K562 (cell line): ENCODE measurements at places on chromosomes 11 and 22.
A peak's percentile ranks its signal among the peaks of the same experiment; 100 is the strongest.

GRCh38 chr11:11620173-11620920 is 1.5 kb downstream of the GALNT18 start:
- no peak for DNase-seq

GRCh38 chr11:120805960-120806555 is 217.8 kb upstream of the TBCEL start:
- no peak for DNase-seq

DNA sequence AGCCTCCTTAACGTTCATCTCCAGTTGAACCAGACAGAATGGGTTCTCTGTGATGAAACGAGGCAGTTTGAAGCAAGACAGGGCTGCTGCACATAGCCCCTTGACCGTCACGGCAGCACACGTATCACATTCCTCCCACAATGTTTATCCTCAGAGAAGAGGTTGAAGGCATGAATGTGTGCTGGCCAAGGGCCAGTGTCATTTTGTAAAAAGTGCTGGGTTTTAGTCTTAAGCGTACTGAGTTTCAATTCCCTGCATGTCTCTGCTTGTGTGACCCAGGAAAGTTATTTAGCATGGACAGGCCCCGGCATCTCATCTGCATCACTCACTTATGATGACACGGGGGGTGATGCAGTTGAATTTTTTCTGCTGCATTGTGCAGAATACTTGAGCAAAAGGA is 31.6 kb downstream of the TTC12 start:
- no peak for DNase-seq

DNA sequence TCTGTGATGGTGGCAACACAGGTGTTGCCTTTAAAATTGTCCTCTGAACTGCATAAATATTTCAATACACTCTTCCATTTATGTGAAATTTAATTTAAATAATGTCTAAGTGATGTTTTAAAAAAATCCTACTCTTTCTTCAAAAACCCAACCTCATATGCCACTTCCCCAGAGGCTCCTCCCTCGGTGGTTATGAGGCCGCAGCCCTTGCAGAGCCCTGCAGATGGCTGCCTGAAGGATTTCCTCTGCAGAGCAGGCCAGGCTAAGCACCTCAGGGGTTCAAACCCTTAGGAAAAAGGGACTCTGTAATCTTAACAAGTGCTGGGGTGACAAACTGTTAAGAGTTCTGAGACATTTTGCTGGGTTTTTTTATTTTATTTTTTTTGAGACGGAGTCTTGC is 25.2 kb downstream of the MORC2 start:
- DNase-seq: no peak

- DNase-seq: no peak
Observed at GRCh38 chr11:102476812-102477211, 24.2 kb upstream of the TMEM123 start.

GRCh38 chr11:116285026-116285425 is 487.8 kb downstream of the BUD13 start:
- no peak for DNase-seq

GRCh38 chr11:72777755-72778278 is 16.0 kb downstream of the STARD10 start:
- no peak for DNase-seq

- DNase-seq: peak; percentile 32
Observed at GRCh38 chr22:39478441-39478850, 21.6 kb downstream of the MGAT3 start.

DNA sequence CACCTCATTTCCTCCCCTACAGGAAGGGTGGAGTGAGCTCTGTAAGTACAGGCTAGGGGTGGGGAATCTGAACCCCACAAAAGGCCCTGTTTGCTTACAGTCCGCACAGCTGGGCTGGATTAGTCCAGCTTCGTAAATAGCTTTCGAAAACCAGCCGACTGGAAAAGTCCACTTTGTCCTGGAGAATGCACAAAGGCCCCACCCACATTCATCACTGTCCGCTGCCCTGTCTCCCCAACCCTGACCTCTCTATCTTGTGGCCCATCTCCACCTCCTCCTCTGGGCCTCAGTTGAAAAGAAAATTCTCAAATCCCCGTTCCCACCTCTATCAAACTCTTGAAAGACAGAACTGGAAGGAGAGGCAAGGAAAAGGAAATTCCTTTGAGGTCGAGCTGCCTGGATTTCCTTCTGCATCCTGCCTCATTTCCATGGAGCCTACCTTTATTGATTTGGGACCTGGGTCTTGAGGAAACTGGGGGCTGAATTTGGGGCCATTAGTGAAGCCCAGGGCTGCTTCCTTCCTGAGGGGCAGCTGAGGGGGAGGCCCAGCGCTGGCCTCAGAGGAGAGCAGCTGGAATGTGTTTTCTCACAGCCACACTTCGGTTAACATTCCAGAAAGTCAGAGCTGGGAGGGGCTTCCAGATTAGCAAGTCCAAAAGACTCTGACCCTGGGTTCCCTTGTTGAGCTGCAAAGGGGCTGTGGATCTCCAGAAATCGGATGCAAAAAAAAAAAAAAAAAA is 147.6 kb downstream of the FBXO7 start:
- DNase-seq: no peak

GRCh38 chr22:38416621-38417251 is 38.3 kb downstream of the KCNJ4 start:
- DNase-seq: no peak

DNA sequence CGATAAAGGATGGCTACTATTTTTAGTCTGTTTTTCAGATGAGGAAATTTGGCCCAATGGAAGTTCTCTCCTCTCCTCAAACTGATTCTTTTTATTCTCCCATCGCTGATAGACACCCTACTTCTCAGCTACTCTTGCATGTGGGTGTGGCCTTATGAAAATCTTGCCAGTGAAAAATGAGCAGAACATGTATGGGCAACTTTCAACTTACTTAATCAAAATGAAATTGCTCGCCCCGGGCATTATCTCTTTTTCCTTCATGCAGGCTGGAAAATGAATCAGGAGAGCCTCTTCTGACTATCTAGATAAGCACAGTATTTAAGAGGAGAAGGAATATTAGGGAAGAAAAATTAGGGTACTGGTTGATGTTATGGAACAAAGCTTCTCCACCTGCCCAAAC is 2354.7 kb upstream of the RAG2 start:
- DNase-seq: no peak

GRCh38 chr11:129012880-129013279 is 70.2 kb upstream of the TP53AIP1 start:
- no peak for DNase-seq

GRCh38 chr11:108322666-108323065 is 99.8 kb downstream of the ATM start:
- DNase-seq: no peak

GRCh38 chr11:93396316-93396715 is 65.8 kb downstream of the DEUP1 start:
- DNase-seq: no peak

DNA sequence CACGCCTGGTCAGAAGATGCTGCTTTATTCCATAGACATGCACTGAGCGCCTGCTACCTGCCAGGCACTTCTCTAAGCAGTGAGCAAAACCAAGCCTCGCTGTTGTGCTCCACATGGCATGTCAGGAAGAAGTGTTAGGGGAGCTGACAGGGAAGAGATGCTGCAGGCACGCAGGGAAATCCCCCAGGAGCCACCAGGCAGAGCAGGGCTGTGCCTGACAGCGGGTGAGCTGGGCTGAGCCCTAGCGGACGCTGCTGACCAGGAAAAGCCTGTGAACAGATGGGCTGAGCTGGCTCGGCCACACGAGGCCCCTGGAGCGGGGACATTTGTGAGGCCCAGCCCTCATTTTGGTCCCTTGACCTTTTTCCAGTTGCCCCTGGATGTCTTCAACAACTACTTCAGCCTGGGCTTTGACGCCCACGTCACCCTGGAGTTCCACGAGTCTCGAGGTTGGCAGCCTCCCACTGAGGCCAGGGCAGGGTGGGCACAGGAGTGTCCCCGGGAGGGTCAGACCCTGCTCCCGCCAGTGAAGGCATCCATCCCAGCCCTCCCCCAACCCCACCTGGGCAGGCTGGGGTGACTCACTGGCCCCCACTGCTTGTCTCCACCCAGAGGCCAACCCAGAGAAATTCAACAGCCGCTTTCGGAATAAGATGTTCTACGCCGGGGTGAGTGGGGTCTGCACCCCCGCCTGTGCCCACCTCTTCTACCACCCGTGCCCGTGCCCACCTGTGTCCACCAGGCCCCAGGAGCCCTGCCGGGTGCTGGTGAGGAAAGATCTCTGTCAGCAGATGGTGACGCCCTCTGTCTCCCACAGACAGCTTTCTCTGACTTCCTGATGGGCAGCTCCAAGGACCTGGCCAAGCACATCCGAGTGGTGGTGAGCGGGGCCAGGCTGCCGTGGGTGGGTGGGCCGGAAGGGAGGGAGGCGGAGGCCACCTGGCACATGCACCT is 7.4 kb upstream of the MDK start:
- DNase-seq: no peak

- DNase-seq: no peak
Observed at GRCh38 chr11:70135625-70136059, 57.5 kb downstream of the ANO1 start.

DNA sequence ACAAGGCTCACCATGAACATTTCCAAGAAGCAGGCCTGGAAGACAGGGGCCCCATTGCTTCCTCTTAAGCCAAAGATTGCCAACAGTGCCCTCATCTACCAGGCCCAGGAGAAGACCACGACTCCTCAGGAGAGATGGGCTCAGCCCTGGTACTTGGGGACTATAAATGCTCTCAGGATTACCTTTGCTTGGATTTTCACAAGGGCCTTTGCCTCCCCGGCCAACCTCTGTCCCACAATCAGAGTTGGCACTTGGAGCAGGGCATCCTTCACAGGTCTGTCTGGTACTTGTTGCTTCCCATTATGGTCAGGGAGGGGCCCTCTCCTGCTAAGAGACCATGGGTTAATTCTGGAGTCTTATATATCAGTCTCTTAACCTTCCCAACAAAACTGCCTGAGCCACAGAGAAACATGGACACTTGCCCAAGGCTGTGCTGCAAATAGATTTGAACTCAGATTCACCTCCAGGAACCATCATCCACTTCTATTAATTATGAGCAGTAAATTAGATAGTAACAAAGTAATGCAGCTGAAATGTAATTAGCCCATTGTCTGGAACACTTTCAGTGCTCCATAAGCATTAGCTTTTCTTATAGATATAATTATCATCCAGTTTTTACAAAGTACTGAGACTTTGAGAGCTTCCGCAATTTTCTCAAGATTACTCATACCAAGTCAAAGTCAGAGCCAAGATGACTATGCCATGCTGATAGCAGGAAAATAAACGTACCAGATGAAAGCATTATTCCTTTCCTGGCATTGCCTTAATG is 33.5 kb downstream of the POU2AF3 start:
- no peak for DNase-seq

- DNase-seq: no peak
Observed at GRCh38 chr11:64391839-64392238, 32.9 kb downstream of the RPS6KA4 start.

GRCh38 chr11:74434528-74434927 is 32.8 kb downstream of the KCNE3 start:
- DNase-seq: no peak

DNA sequence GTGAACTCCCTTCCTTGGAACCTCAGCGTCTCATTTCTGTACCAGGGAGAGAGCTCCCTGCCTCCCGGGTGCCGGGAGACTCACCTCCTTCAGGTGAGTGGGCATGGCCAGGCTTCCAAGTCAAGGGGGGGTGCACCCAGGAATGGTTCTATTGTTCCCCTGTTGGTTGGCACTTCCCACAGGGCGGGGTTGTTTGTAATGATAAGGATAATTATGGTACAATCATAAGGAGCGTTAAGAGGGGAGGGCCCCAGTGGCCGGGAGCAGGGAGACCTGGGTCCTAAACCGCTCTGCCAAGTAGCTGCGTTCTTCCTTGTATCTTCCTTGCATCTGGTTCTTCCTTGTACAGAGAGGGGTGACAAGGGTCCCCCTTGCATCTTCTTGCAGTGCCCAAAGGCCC is 79.1 kb downstream of the LRRC32 start:
- no peak for DNase-seq

DNA sequence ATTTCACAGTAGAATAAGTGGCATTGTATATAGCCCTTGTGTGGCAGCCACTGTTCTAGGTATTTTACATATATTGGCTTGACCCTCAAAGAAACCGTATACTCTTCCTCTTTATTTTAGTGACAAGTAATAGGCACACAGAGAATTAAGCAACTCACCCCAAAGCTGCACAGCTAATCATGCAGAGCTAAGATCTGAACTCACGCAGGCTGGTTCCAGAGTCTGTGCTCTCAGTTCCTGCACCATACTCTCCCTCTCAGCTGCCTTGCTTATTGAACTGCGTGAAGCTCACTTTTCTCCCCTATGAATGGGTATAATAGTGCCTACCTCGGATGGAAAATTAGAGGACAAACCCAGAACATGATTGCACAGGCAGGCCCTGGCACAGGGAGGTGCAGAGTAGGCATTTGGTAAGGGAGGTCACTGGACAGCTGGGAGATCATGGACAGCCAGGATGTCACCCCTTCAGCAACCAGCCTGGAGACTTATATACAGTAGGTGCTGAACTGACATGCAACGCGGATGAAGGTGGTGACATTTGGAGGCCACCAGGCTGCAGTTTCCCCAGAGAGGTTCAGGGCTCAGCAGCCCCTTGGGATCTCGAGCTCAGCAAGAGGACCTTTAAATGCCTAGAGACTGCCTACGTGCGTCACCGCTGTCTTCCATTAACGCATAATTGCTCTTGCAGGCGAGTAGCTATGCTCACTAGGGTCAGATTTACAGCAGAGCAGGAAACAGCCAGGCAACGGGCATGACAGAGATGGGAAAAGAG is 78.4 kb upstream of the TP53I11 start:
- no peak for DNase-seq

- DNase-seq: no peak
Observed at GRCh38 chr11:18704698-18705097, 6.1 kb downstream of the TMEM86A start.

DNA sequence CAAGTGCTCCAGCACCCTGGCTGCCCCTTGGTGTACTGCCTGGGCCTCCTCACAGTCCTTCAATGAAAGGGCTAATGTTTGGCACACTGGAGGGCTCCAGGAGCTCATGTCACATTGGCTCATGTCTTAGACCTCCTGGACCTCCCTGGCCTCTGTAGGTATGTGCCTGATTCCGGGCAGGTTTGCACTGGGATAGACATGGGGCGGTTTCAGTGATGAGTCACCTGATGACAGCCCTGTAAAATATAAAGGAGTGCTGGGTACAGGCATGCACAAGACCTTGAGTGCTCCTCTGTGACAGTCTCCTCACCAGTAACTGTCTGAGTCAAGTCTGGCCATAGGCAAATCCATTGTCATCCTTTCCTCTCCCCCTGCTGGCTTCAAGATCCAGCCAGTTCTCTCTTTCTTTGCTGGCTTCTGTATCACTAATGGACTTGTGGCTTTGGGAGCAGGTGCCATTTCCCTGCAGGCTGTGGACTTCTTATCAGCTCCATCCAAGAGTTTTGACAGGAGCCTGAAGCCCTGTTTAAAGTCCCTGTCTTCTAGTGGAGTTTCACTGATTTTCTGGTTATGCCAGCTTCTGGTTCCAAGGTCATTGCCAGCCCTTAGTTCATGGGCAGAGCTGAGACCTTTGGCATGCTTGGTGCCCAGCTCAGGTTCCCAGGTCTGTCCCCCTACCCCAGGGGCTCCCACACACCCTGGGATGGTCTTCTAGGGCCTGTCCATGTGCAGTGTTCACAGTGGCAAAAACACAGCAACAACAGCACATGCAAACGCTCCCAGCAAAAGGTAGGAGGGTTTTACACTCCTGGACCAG is 22.7 kb upstream of the P2RY2 start:
- no peak for DNase-seq

- DNase-seq: peak; percentile 13
Observed at GRCh38 chr11:105960252-105961245, 61.5 kb downstream of the MSANTD4 start.

GRCh38 chr11:109898592-109898991 is 194.6 kb upstream of the ZC3H12C start:
- no peak for DNase-seq

- no peak for DNase-seq
Observed at GRCh38 chr11:93526346-93526633, 16.9 kb downstream of the SMCO4 start.

GRCh38 chr11:103700622-103701021 is 335.8 kb upstream of the DDI1 start:
- DNase-seq: no peak
